IMR-90 (cell line): ENCODE measurements at places on chromosomes 11 and 22. TPM values are rescaled to one million over a fixed set of nuclear protein-coding genes. Genes with fewer than 3 reads are reported as not detected.

OR6T1 gene
- not detected in 2 replicates for polyA plus RNA-seq

TBX10 gene
- not detected in 2 replicates for polyA plus RNA-seq

SH3BP1 gene
- polyA plus RNA-seq: 30.0 and 33.3 TPM in 2 replicates

SOX6 gene
- 1.7 and 2.0 TPM in 2 replicates for polyA plus RNA-seq

SPINDOC gene
- 29.9 and 39.0 TPM in 2 replicates for polyA plus RNA-seq

RAG2 gene
- polyA plus RNA-seq: not detected in 2 replicates

HEPACAM gene
- polyA plus RNA-seq: 0.03 and 0.09 TPM in 2 replicates

MRGPRF gene
- polyA plus RNA-seq: 27.3 and 28.8 TPM in 2 replicates

DGAT2 gene
- polyA plus RNA-seq: 1.7 and 2.4 TPM in 2 replicates

PRDX5 gene
- polyA plus RNA-seq: 292 and 332 TPM in 2 replicates

P2RX6 gene
- polyA plus RNA-seq: 1.4 and 1.6 TPM in 2 replicates

TYR gene
- not detected in 2 replicates for polyA plus RNA-seq

CCDC89 gene
- polyA plus RNA-seq: 4.0 and 4.1 TPM in 2 replicates

TSGA10IP gene
- 0.19 and 0.21 TPM in 2 replicates for polyA plus RNA-seq

ART1 gene
- not detected in 2 replicates for polyA plus RNA-seq

SMTNL1 gene
- not detected in 2 replicates for polyA plus RNA-seq

RAB3IL1 gene
- polyA plus RNA-seq: 1.9 TPM in 2 replicates

GRAP2 gene
- 0.32 TPM in 1 of 2 replicates, not detected in the other for polyA plus RNA-seq

RPLP2 gene
- polyA plus RNA-seq: 1,851 and 1,897 TPM in 2 replicates

MAPK11 gene
- 14.4 and 16.6 TPM in 2 replicates for polyA plus RNA-seq

OTOG gene
- polyA plus RNA-seq: not detected in 2 replicates

LAYN gene
- polyA plus RNA-seq: 95.1 and 118 TPM in 2 replicates

SULT4A1 gene
- 4.8 and 5.2 TPM in 2 replicates for polyA plus RNA-seq

APOA5 gene
- not detected in 2 replicates for polyA plus RNA-seq

FOLR1 gene
- polyA plus RNA-seq: 0.24 and 0.29 TPM in 2 replicates

FBLN1 gene
- polyA plus RNA-seq: 80.8 and 87.9 TPM in 2 replicates

TMEM123 gene
- polyA plus RNA-seq: 96.9 and 191 TPM in 2 replicates

PRRG4 gene
- not detected in 2 replicates for polyA plus RNA-seq

OR51E2 gene
- 0.83 and 1.3 TPM in 2 replicates for polyA plus RNA-seq

ASCL2 gene
- not detected in 2 replicates for polyA plus RNA-seq

OR2AG1 gene
- not detected in 2 replicates for polyA plus RNA-seq

TRIM44 gene
- polyA plus RNA-seq: 43.8 and 50.7 TPM in 2 replicates

ANO5 gene
- not detected in 2 replicates for polyA plus RNA-seq

GSTT2B gene
- 76.7 and 77.0 TPM in 2 replicates for polyA plus RNA-seq

KRTAP5-3 gene
- polyA plus RNA-seq: not detected in 2 replicates

CLDN5 gene
- 0.17 and 0.21 TPM in 2 replicates for polyA plus RNA-seq

CCDC157 gene
- 2.2 and 2.6 TPM in 2 replicates for polyA plus RNA-seq

MPPED1 gene
- not detected in 2 replicates for polyA plus RNA-seq

CCDC88B gene
- 2.5 and 3.1 TPM in 2 replicates for polyA plus RNA-seq

OR10G7 gene
- not detected in 2 replicates for polyA plus RNA-seq

MS4A12 gene
- not detected in 2 replicates for polyA plus RNA-seq

WT1 gene
- polyA plus RNA-seq: not detected in 2 replicates
